ENCODE measurements at places on chromosomes 4 and X. TPM values are rescaled to one million over a fixed set of nuclear protein-coding genes. Genes with fewer than 3 reads are reported as not detected.

The CENPVL1 gene
- not detected for total RNA-seq

The JCHAIN gene
- 0.12 TPM for total RNA-seq

The GPRIN3 gene
- 0.05 TPM for total RNA-seq

The HTN3 gene
- total RNA-seq: not detected

The ABCG2 gene
- 11.9 TPM for total RNA-seq

The ITIH6 gene
- total RNA-seq: not detected

The RTL9 gene
- total RNA-seq: 0.02 TPM

The EFHC2 gene
- 3.9 TPM for total RNA-seq

The TECRL gene
- total RNA-seq: not detected

The RAB33A gene
- 0.42 TPM for total RNA-seq

The PSAPL1 gene
- not detected for total RNA-seq

The ACTRT1 gene
- not detected for total RNA-seq

The NPY5R gene
- not detected for total RNA-seq

The PNMA6E gene
- not detected for total RNA-seq

The ZNF157 gene
- 0.05 TPM for total RNA-seq

The ERAS gene
- total RNA-seq: not detected

The TRIM2 gene
- 18.4 TPM for total RNA-seq

The SCFD2 gene
- 11.2 TPM for total RNA-seq

The TGIF2LX gene
- total RNA-seq: not detected

The GAGE2A gene
- total RNA-seq: not detected

The P2RY8 gene
- total RNA-seq: not detected

The MAGEC3 gene
- total RNA-seq: 0.76 TPM

The DCAF12L1 gene
- total RNA-seq: not detected

The HTT gene
- total RNA-seq: 46.2 TPM

The IDUA gene
- total RNA-seq: 3.4 TPM

The DNAJB14 gene
- 12.4 TPM for total RNA-seq

The DBET gene
- not detected for total RNA-seq

The NPNT gene
- total RNA-seq: 0.07 TPM

The PNPLA4 gene
- total RNA-seq: 15.1 TPM

The DMRTC1B gene
- total RNA-seq: not detected

The TEC gene
- 0.81 TPM for total RNA-seq

The CT45A3 gene
- not detected for total RNA-seq

The PNMA5 gene
- not detected for total RNA-seq

The FHL1 gene
- 828 TPM for total RNA-seq

The PALLD gene
- total RNA-seq: 21.6 TPM
